Smooth muscle cell of the pulmonary artery (primary cell): ENCODE measurements at places on chromosomes 11 and 22. TPM values are rescaled to one million over a fixed set of nuclear protein-coding genes. Genes with fewer than 3 reads are reported as not detected.

Gene LARGE2
- not detected in 2 replicates for total RNA-seq

Gene CARD16
- total RNA-seq, result 2.8 and 8.8 TPM in 2 replicates

Gene MS4A8
- not detected in 2 replicates for total RNA-seq

Gene OR8D4
- total RNA-seq, result not detected in 2 replicates

Gene STK33
- total RNA-seq, result 0.65 and 2.4 TPM in 2 replicates

Gene RFPL2
- total RNA-seq, result not detected in 2 replicates

Gene TMEM41B
- total RNA-seq, result 60.7 and 79.4 TPM in 2 replicates

Gene FREY1
- 1.5 and 1.6 TPM in 2 replicates for total RNA-seq

Gene PARVG
- 0.13 TPM in 1 of 2 replicates, not detected in the other for total RNA-seq

Gene SLC43A3
- 18.2 and 21.3 TPM in 2 replicates for total RNA-seq

Gene OR51E1
- 0.03 TPM in 1 of 2 replicates, not detected in the other for total RNA-seq

Gene CDHR5
- total RNA-seq, result not detected in 2 replicates

Gene B3GAT1
- under 0.01 TPM in 1 of 2 replicates, not detected in the other for total RNA-seq

Gene SUSD2
- 46.2 and 79.1 TPM in 2 replicates for total RNA-seq

Gene C1QTNF4
- total RNA-seq, result 0.07 and 0.17 TPM in 2 replicates

Gene OR6Q1
- not detected in 2 replicates for total RNA-seq

Gene MMP12
- total RNA-seq, result 0.07 and 0.17 TPM in 2 replicates

Gene CRYAB
- 34.2 and 73.0 TPM in 2 replicates for total RNA-seq

Gene MIOX
- total RNA-seq, result 0.10 TPM in 1 of 2 replicates, not detected in the other

Gene GNAZ
- total RNA-seq, result 1.5 and 3.1 TPM in 2 replicates

Gene IRAG1
- 40.8 and 69.0 TPM in 2 replicates for total RNA-seq

Gene MS4A7
- total RNA-seq, result not detected in 2 replicates

Gene SMTNL1
- total RNA-seq, result not detected in 2 replicates

Gene KCNA4
- 0.07 and 0.46 TPM in 2 replicates for total RNA-seq

Gene NPAS4
- total RNA-seq, result not detected in 2 replicates

Gene OR51A7
- total RNA-seq, result not detected in 2 replicates

Gene ZP1
- total RNA-seq, result 0.36 and 0.98 TPM in 2 replicates

Gene GLYAT
- total RNA-seq, result not detected in 2 replicates

Gene CDC42EP2
- total RNA-seq, result 15.8 and 19.8 TPM in 2 replicates

Gene SLC22A12
- total RNA-seq, result not detected in 2 replicates

Gene MRGPRX4
- not detected in 2 replicates for total RNA-seq

Gene HORMAD2
- not detected in 2 replicates for total RNA-seq

Gene RAB38
- 0.52 and 3.1 TPM in 2 replicates for total RNA-seq

Gene DEUP1
- total RNA-seq, result not detected in 2 replicates

Gene IL17REL
- not detected in 2 replicates for total RNA-seq
